Breast epithelium (tissue), 4 donors: ENCODE measurements at places on chromosomes 2 and 18. TPM values are rescaled to one million over a fixed set of nuclear protein-coding genes. Genes with fewer than 3 reads are reported as not detected.

GRCh38 chr2:54457323-54458023, 1.3 kb downstream of the SPTBN1 start:
- no peak for DNase-seq

GRCh38 chr2:29192526-29192925, 77.3 kb downstream of the CLIP4 start:
- no peak for DNase-seq

DNA sequence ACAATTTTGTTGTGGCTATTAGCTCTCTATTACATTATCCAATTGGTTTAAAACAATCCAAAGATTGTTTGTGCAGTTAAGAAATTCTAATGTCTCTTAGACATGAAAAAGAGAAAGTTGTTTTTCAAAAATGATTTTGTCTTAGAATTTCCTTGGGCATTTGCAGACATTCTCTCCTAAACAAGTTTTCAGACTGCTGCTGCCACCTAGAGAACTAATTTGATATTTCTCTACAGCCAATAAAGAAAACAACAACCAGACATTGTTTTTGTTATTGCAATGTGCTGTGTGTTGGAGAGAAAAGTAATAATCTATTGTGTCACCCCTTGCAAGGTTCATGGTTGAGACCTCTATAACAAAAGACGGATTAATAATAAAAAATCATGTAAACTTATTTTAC, 119.0 kb upstream of the SYT4 start:
- DNase-seq = no peak

- DNase-seq = no peak
Measured at GRCh38 chr2:233098618-233099017, 38.5 kb downstream of the INPP5D start.

DNA sequence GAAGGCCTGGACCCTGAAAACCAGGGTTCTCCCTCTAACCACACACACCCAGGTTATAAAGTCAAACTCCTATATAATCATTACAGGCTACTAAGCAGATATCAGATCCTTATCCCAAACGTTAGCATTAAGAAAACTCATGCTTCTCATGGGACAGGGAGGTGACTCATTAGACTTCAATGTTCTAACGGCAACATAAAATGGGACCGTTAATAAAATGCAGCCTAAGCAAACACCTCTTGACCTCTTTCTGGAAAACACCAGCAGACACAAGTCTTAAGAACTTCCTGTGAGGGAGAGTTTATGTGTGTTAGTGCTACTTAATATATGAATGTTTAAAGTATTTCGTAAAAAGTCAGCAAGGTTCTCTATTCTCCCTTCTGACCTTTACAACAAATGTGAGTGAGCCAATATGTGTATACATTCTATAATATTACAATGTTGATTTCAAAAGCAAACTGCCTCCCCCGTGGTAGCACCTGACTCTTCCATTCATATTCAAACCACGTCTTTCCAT, 31.7 kb downstream of the LPIN2 start:
- DNase-seq = no peak

DNA sequence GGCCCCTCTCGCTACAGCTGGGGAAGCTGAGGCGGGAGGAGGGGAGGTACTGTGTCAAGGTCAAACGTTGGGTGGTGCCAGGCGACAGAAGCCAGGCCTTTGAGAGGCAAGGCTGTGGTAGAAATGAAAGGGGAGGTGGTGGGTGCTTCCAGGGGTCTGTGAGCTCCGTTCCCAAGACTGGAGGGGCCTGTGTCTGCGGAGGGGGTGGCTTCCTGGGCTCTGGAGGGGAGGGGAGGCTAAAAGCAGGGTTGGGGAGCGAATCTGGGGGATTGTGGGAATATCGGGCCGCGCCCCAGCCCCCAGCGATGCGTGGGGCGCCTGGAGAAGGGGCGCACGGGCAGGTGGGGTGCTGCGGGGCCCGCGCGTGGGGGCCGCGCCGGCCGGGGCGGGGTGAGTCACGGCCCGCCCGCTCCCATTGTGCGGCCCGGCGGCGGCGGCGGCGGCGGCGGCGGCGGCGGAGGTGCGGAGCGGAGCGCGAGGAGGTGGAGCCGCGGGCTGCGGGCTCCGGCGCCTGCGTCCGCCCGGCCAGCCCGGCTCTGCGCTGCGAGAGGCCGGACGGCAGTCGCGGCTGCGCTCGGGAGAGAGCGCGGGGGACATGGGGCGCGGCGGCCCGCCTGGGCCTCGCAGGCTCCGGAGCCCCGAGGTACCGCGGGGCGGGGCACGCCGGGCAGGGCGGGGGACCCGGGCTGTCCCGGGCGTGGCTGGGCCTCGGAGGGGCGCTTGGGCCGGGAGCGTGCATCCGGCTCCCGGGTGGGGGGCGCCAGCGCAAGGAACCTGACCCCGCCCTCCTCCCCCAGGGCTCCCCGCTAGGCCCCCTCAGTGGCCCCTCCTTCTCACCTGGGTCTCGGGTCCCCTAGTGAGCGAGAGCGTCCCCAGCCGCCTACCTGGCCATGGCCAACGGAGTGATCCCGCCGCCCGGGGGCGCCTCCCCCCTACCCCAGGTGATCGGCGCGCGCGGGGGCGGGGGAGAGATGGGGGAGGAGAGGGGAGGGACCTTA, at the start of gene SLC4A3:
Gene SLC4A3, plus strand, starts transcription at position 528 of the 998 bp plus-strand sequence. Its CDS starts 363 bp downstream, at position 891.
- DNase-seq = no peak

DNA sequence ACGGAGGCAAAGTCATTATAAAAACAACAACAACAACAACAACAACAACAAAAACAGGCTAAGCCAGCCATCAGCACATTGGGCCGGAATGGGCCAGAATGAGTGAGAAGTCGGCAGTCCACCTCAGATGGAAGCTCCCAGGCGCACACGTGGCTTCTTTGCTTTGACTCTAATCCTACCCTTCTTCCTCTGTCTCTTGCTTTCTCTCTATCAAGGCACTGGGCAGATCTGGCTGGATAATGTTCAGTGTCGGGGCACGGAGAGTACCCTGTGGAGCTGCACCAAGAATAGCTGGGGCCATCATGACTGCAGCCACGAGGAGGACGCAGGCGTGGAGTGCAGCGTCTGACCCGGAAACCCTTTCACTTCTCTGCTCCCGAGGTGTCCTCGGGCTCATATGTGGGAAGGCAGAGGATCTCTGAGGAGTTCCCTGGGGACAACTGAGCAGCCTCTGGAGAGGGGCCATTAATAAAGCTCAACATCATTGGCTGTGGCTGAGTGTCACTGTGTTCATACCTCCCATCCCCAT, 52.2 kb downstream of the MARCO start:
- no peak for DNase-seq

GRCh38 chr2:219291910-219292490, 12.8 kb downstream of the DNAJB2 start:
- no peak for DNase-seq

DNA sequence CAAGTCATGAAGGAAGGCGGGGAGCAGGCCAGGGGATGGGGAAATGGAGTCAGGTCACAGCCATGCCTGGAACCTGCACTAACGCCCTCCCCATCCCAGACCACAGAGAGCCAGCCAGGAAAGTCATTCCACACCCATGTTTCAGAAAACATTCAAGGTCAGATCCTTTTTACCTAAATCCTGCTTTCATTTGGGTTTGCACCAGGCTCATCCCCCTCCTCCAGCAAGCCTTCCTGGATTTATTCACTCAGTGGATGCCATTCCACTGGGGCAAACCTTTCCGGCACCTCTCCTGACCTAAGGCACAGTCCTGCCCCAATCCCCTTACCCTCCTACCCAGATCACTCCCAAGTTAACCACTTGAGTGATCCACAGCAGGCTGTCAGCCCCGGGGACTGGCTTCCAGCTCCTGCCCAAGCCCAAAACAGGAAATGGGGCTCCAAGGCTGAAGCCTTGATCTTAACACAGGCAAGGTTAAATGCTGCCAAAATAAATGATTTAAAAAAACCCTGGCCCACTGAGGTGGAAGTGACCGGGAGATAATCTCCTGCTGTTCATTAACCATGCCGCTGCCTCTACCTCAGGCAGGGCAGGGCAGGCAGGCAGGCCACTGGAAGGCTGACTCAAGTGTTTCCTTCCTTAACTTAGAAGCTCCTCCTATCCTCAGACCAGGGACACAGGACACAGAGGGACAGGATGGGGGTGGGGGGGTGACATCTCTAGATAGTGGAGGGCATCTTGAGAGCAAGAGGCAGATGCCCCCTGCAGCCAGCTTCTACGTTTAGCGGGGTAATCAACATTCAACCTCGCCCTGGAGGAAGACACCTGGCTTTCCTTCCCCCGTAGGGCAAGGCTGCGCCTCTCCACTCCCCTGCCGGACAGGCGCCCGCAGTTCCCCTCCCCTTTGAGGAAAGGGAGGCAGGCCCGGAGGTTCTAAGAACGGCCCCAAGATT, 1.4 kb downstream of the RAB11FIP5 start:
- DNase-seq = no peak

DNA sequence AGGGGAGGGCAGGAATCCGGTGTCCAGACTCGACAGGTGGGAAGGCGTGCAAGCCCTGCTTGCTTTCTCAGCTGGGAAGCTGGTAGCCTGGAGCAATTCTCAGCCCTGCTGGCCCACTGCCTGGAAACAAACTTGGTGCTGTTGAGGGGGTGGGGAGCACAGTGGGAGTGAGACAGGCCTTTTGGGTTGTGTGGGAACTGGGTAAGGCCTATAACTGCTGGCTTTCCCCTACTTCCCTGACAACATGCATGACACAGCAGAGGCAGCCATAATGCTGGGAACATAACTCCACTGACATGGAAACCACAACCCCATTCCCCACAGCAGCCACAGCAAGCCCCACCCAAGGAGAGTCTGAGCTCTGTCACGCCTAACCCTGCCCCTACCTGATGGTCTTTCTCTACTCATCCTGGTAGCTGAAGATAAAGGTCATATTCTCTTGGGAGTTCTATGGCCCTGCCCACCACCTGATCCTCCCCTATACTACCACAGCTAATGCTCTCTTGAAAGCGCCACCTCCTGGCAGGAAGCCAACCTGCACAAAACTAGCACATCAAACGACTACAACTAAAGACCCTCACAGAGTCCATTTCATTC, 122.9 kb upstream of the ACVR1C start:
- peak; percentile 83 for DNase-seq

- DNase-seq = no peak
Measured at GRCh38 chr18:26460449-26461091, 87.8 kb downstream of the KCTD1 start.

The ABCB11 gene
- total RNA-seq = under 0.01 TPM

The MYCN gene
- total RNA-seq = 0.59 TPM

The L3MBTL4 gene
- total RNA-seq = 23.0 TPM

The IL18R1 gene
- 7.0 TPM for total RNA-seq

The PAIP2B gene
- 6.9 TPM for total RNA-seq

The RAX gene
- not detected for total RNA-seq

The PCARE gene
- total RNA-seq = not detected

The WDCP gene
- total RNA-seq = 3.4 TPM

The ZNF396 gene
- 4.3 TPM for total RNA-seq

The CFAP65 gene
- not detected for total RNA-seq
